PC-9 (cell line): ENCODE measurements at places on chromosomes 7 and 10.

DNA sequence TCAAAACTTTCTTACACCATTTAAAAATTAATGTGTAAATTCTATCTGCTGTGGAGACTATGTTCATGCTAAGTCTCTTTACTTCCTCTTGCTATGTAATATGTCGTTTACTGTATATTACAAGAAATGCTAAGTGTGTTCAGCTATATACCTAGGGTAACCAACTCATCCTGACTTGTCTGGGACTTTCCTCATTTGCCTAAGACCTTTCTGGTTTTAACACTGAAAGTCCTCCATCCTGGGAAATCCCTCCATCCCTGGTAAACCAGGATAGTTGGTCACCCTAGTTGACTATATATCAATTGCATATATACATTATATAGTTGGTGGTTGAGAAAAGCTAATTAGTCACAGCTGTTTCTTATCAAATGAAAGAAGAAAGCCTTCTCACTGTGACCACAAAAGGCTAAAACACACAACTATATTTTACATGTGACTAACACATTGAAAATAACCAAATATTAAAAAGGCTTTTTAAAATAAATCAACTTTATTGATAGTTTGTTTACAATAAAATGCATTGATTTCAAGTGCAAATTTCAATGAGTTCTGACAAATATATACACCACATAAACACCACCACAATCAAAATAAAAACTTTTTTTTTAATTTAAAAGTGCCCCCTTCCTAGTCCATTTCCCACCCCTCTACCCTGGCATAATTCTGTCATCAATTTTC lies 167.7 kb upstream of the INHBA start:
- no peak for DNase-seq

DNA sequence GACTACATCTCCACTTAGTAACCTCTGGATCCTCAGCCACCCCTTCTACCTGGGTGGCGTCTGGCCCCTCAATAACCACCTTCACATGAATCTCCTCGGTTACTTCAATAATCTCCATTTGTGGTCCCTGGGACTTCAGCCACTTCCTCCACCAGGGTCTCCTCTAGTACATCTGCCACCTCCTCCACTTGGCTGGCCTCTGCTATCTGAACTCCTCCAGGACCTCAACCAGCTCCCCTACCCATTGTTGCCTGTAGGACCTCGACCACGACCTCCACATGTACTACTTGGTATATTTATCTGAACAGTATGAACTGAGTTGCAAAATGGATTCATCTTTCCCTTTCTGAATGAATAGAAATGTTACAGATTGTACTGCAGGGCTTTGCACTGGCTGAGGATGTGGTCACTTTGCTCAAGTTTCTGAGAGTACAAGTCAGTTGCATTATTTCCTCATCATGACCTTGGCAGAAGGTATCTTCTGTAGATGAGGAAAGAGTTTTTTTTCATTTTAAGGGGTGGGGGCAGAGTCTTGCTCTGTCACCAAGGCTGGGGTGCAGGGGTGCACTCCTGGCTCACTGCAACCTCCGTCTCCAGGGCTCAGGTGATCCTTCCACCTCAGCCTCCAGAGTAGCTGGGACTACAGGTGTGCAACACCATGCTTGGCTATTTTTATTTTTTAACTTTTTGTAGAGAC lies 36.0 kb downstream of the MAT1A start:
- no peak for DNase-seq

DNA sequence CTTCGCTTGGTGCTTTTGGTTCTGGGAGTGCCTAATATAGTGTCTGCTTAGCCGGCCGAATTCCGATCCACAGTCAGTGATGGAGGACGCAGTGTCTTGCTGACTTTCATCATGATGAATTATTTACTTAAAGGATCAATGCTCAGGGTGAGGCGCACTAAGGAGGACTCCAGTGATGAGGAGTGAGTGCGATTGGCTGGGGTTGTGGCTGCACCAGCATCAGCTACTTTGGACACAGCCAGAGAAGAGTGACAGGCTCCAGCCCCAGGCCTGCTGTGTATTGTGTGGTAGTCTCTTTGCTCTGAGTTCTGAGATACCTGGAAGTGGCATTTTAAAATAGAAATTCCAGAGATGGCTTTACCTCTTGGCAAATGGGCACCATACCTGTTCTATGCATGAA lies 73.3 kb upstream of the ANLN start:
- no peak for DNase-seq

DNA sequence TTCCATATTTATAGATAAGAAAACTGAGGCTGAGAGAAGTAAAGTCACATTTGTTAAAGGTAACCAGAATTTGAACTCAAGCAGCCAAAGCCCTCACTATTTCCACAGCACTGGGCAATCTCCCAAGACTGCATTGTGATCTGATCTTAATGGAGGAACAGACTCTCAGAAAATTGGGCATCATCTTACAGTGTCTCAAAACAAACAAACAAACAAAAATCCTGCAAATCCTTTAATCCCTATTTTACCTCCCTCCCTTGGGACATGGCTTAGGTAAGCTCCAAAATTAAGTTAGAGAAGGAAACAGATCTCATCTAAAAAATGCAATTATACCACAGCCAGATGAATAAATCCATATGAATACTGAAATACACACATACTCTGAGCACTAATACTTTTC lies 57.5 kb downstream of the FHIP2A start:
- no peak for DNase-seq

- DNase-seq: no peak
Observed at GRCh38 chr7:55622241-55622640, 49.9 kb upstream of the VOPP1 start.

DNA sequence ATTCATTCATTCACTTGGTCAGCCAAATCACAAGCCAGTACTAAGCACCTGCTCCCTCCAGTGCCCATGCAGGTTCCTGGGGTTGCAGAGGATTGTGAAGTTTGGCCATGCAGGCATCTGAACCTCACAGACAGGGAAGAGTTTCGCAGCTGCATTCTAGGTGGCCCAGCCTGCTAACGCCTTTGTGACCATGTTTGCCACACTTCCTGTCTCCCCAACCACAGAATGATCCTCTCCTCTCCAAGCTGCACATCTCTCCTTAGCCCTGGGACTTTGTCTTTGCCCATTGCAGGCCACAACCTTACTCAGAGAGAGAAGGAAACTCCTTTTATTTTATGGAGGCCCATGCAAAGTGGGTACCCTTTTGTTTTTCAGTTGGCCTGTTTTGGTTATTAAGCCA lies 31.8 kb downstream of the EPDR1 start:
- DNase-seq: no peak
